ENCODE measurements at places on chromosomes 2 and 18. TPM values are rescaled to one million over a fixed set of nuclear protein-coding genes. Genes with fewer than 3 reads are reported as not detected.

The IL36B gene
- total RNA-seq: not detected

The DNER gene
- total RNA-seq: 1.0 TPM

The TFCP2L1 gene
- total RNA-seq: 0.05 TPM

The ARHGAP25 gene
- total RNA-seq: 0.30 TPM

DNA sequence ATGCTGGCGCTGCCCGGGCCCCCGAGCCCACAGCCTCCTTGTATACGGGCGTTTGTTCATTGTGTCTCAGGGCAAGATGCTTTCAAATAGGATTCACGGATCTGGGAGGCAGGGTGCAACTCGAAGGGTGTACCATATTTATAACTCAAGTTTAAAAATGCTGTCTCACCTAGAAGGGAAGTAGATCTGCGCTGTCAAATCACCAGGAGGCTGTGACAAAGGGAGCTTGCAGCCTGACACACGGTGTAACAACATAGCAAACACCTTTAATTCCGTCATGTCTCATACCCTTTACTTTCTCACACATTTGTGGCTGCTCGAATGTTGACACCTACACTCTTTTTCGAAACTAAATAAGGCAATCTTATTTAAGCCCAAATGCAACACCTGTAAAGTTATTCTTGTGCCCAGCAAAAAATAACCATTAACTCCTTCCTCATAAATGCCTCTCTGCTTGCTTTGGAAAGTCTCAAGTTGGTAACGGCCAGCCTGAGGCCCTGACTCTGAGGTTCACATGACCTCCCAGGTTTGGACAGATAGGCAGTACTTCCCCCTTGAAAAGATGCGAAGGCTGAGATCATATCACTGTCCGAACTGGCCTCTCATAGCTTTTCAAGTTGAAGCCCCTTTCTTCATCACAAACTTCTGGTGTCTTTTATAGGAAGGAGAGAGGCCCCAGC, 11.6 kb downstream of the ZEB2 start:
- H3K4me1 ChIP-seq: peaks cover 38% of the 10 kb centered on the region
- H3K36me3 ChIP-seq: no peaks in the 10 kb centered on the region
- no peak for DNase-seq
- H3K4me3 ChIP-seq: no peak overlapping the region
- H3K27ac ChIP-seq: no peak overlapping the region

- no peaks in the 10 kb centered on the region for H3K27me3 ChIP-seq
- no peak overlapping the region for H3K27ac ChIP-seq
- peak; percentile 81 for DNase-seq
- H3K36me3 ChIP-seq: no peaks in the 10 kb centered on the region
- H3K4me1 ChIP-seq: peaks cover 8% of the 10 kb centered on the region
- H3K4me3 ChIP-seq: no peak overlapping the region
Measured at GRCh38 chr2:62760555-62760954, 55.0 kb downstream of the EHBP1 start.

- peak; percentile 66 for DNase-seq
- peaks cover 17% of the 10 kb centered on the region for H3K4me1 ChIP-seq
- no peak overlapping the region for H3K4me3 ChIP-seq
- H3K36me3 ChIP-seq: no peaks in the 10 kb centered on the region
- H3K27me3 ChIP-seq: no peaks in the 10 kb centered on the region
- peak overlapping the region; percentile 84 for H3K27ac ChIP-seq
Measured at GRCh38 chr2:227853765-227854271, 17.6 kb upstream of the DAW1 start.

- DNase-seq: peak; percentile 8
- H3K4me1 ChIP-seq: peaks cover 3% of the 10 kb centered on the region
- no peaks in the 10 kb centered on the region for H3K27me3 ChIP-seq
- no peak overlapping the region for H3K4me3 ChIP-seq
- H3K36me3 ChIP-seq: no peaks in the 10 kb centered on the region
Measured at GRCh38 chr2:206855585-206856433, 83.5 kb upstream of the CPO start.

DNA sequence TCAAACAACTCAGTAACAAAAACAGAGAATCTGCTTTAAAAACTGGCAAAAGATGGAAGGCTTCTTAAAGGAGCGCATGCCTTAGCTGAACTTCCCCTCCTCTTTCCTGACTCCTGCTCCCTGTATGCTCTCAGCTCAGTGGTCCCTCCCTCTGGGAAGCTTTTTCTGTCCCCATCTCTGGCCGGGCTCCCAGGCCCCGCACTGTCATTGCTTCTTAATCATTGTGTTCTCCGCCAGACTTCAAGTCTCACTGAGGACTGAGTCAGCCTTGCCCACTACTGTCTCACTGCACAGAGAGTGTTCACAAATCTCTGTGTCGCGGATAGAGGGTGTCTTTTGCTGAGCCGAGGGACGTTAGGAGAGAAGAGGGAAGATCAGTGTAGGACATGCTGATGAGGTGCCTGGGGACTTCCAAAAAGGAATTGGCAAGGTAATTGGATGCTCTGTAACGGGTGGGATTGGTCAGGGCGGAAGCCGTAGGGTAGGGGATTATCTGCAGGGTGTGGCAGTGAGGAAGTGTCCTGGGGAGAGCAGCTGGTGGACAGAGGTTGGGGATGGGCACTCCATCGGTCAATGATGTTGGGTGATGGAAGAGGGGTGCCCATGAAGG, 16.2 kb downstream of the TOGARAM2 start:
- H3K36me3 ChIP-seq: no peaks in the 10 kb centered on the region
- peak; percentile 41 for DNase-seq
- no peak overlapping the region for H3K4me3 ChIP-seq
- no peaks in the 10 kb centered on the region for H3K27me3 ChIP-seq
- H3K27ac ChIP-seq: no peak overlapping the region

DNA sequence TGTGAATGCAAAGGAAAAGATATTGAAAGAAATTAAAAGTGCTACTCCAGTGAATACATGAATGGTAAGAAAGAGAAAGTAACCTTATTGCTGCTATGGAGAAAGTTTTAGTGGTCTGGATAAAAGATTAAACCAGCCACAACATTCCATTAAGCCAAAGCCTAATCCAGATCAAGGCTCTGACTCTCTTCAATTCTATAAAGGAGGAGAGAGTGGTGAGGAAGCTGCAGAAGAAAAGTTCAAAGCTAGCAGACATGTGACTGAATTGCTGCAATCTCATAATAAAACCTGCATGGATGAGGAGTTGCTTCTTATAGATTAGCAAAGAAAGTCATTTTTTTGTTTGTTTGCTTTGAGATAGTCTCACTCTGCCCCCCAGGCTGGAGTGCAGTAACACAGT, 130.2 kb downstream of the DNAH6 start:
- no peak overlapping the region for H3K4me3 ChIP-seq
- H3K27me3 ChIP-seq: no peaks in the 10 kb centered on the region
- no peak overlapping the region for H3K27ac ChIP-seq
- DNase-seq: no peak
- no peaks in the 10 kb centered on the region for H3K36me3 ChIP-seq

- H3K27me3 ChIP-seq: no peaks in the 10 kb centered on the region
- H3K4me1 ChIP-seq: no peaks in the 10 kb centered on the region
- no peak overlapping the region for H3K4me3 ChIP-seq
- no peak for DNase-seq
Measured at GRCh38 chr2:168326572-168326971, 79.2 kb upstream of the STK39 start.

DNA sequence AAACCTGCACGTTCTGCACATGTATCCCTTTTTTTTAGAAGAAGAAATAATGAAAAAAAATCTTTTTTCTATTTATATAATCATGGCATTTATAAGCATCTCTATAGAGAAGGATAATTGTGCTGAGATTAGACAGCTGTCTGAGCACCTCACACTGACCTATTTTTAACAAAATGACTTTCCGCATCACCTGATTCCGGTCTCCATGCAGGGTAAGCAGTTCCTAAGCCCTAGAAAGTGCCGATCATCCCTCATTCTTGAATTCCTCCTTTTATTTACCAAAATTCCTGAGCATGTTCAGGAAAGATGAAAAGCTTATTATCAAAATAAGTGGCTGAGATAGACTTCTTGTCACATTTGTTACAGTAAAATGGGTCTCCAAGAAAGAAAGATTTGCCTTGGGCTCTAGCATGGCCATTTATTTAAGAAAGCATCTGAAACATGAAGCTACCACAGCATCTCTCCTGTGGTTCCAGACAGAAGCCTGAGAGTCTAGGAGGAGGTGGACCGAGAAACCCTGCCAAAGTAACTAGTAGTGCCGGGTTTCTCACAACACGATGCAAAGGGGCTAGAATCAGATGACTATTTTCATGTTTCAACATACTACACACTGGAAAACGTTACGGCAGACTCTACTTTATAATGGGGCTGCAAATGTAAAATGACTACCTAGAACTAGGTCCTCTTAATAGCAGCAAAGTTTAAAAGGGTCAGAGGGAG, 670 bp downstream of the GKN1 start:
- no peaks in the 10 kb centered on the region for H3K27me3 ChIP-seq
- peak; percentile 10 for DNase-seq
- no peaks in the 10 kb centered on the region for H3K36me3 ChIP-seq
- H3K4me3 ChIP-seq: no peak overlapping the region
- H3K27ac ChIP-seq: no peak overlapping the region

DNA sequence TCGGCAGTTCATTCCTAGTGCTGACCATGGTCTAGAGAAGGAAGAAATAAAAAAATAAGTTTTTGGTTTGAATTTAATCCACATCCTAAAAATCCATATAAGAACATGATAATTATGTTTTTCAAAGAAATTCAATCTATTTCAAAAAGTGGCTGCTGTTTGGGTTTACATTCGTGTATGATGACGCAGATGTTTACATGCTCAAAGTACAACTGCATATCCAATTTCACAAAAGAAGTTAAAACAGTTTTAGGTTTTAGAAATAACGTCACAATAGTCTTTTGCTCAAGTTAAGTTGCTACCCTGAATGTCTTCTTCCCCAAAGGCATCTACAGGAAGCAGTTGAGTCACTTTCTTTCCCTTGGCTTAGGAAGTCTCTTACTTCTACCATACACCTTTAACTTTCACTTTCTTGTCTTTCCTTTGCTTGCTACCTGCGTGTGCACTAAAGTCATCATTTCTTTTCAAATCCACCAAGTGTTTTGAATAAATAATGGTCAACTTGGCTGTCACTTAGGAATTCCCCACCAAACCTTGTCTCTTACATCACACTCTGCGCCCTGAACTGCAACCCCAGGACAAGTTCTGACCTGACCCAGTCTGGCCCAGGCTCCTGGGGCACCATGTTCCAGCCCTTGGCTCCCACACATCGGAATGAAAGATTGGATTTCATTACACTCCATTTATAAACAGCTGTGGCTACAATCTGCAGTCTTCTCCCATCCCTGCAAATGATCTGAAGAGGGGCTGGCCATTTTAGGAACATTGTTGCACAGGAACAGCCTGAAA, 28.4 kb downstream of the FAM237A start:
- H3K4me3 ChIP-seq: no peak overlapping the region
- no peak overlapping the region for H3K27ac ChIP-seq
- H3K27me3 ChIP-seq: no peaks in the 10 kb centered on the region
- DNase-seq: no peak
- no peaks in the 10 kb centered on the region for H3K36me3 ChIP-seq
- no peaks in the 10 kb centered on the region for H3K4me1 ChIP-seq

DNA sequence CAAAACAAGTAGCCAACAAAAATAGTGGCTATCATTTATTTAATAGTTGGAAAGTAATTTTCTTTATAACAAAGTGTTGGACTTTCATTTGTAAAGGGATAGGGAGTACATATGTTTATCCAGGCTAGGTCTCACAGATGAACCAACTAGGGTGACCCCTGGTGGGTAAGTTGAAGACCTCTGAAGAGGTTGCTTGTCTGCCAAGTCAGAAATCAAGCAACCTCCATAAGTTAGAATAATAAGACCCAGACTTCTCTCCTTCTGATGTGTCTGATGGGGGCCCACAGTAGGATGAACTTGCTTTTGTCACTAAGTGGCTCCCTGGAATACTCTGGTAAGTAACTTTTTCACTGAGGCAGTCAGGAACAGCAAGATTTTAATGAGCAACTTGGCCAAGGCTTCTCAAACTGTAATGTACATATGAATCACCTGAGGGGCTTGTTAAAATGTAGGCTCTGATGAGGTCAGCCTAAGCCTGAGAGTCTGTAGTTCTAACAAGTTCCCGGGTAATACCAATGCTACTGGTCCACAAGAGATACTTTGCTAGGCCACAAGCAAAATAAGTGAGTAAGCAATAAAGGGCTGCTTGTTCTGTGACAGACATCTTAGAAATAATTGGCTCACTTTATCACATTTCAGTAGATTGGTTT, 319.6 kb downstream of the PIK3C3 start:
- H3K27me3 ChIP-seq: no peaks in the 10 kb centered on the region
- no peaks in the 10 kb centered on the region for H3K4me1 ChIP-seq
- no peaks in the 10 kb centered on the region for H3K36me3 ChIP-seq
- no peak for DNase-seq

DNA sequence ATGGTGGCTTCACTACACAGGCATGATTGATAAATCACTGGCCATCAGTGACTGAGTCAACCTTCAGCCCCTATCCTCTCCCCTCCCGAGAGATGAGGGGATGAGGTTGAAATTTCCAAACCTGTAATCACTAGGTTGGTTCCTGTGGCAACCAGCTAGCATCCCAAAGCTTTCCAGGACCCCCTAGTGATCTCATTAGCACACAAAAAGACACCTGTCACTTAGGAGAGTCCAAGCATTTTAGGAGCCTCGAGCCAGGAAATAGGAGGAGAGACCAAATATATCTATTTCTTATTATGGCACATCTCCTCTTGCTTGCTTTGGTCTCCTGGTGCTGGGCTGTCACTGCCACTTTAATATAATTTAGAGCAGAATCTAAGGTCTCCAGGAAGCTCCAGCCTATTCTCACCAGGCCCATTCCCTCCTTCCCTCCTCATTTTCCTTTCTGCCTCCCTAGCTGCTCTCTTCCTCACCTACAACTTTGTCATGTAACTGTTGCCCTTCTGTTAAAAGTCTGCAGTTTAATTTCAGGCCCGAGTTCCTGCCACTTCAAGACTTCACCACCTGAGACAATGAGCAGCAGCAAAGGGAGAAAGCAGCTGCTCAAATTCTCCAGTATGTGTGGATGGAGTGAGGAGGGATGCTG, 33.2 kb upstream of the NAB1 start:
- no peaks in the 10 kb centered on the region for H3K27me3 ChIP-seq
- no peaks in the 10 kb centered on the region for H3K4me1 ChIP-seq
- H3K4me3 ChIP-seq: no peak overlapping the region
- H3K36me3 ChIP-seq: no peaks in the 10 kb centered on the region

DNA sequence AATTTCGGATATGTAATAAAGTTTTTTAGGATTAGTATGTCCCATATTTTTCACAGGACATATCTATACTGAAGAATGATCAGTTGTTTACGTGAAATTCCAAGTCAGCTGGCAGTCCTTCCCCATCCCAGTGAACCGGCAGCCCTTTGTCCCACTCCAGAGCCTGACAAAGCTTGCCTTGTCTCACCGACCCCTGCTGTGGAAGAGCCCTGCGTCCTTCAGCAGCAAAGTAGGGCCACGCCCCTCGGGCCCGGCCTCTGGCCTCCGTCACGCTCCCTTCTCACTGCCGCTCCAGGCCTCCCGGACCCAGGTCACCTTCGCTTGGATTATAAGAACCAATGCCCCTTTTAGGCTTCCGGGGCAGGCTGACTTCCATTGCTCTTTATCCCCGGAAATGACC, 89.8 kb upstream of the TGIF1 start:
- DNase-seq: no peak
- no peak overlapping the region for H3K27ac ChIP-seq
- H3K36me3 ChIP-seq: no peaks in the 10 kb centered on the region
- H3K4me3 ChIP-seq: no peak overlapping the region
- no peaks in the 10 kb centered on the region for H3K4me1 ChIP-seq
